ENCODE measurements at places on chromosomes 12 and 14. TPM values are rescaled to one million over a fixed set of nuclear protein-coding genes. Genes with fewer than 3 reads are reported as not detected.

PTGR2 gene
- total RNA-seq = 3.7 TPM

GRCh38 chr14:24427537-24428508 is 1.6 kb downstream of the CBLN3 start:
- no peak for DNase-seq

DNA sequence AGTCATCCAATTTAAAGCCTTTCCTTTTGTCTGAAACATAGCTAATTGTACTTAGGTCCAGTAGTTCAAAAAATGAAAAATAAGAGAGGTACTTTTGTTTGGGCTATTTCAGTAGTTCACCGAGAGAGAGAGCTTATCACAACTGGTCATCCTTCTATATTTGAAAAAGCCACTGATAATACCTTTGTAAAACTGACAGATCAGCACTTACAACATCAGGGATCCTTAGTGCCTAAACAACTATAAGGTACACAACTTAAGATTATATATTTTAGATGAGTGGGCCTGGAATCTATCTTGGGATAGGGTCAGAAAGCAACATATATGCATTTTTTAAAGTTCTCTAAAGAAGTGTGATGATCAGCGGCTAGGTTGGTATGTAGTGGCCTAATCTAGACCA is 97.9 kb downstream of the SOX5 start:
- DNase-seq = no peak

- DNase-seq = no peak
Observed at GRCh38 chr14:54803926-54804537, 98.6 kb downstream of the GCH1 start.

A2M gene
- total RNA-seq = 150 TPM

- no peak for DNase-seq
Observed at GRCh38 chr14:105993814-105994213, 467.4 kb downstream of the TMEM121 start.

DNA sequence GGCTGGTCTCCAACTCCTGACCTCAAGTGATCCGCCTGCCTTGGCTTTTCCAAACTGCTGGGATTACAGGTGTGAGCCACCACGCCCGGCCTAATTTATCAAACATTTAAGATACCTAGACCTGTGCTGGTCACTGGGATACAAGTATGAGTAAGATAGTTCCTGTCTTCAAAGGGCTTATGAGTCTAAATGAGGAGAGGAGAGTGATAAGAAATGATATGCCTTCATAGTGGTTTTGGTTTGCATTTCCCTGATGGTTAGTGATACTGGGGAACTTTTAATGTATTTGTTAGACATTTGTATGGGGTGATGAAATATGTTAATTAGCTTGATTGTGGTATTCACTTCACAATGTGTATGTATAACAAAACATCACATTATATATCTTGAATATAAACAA is 21.2 kb downstream of the TMED10 start:
- no peak for DNase-seq

DNA sequence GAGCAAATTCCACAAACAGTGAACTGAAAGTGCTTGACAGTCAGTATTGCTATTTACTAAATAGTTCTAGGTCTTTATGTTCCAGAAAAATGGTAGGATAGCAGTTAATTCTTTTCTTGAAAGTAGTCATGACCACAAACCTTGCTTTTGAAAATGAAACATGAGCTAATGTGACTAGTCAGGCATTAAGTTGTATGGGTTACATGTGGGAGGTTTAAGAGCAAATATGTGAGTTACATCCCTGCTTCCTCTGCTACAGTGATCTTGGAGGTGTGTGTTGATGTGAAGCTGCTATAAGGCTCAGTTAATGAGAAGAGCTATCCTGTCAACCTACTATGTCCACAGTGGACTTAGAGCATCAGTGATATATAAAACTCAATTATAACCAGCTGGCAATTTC is 741.6 kb downstream of the FSCB start:
- no peak for DNase-seq

CBLN3 gene
- 1.8 TPM for total RNA-seq

DNA sequence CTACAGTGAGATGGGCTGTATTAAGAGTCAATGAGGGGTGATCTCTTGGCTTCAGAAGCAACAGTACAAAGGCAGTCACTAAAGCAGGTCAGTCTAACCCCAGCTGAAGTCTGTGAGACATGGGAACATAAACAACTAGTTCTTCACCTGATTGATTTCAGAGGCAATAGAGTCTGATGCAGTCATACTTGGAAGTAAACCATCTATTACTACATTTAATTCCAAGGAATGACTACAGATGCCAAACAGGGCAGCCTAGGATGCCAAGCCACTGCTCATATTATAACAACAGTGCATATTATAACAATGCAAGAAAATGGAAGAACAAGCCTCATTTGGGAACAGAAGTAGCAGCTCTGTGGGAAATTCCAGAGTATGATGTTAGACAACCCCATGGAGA is 35.8 kb downstream of the GRIN2B start:
- DNase-seq = no peak

DNA sequence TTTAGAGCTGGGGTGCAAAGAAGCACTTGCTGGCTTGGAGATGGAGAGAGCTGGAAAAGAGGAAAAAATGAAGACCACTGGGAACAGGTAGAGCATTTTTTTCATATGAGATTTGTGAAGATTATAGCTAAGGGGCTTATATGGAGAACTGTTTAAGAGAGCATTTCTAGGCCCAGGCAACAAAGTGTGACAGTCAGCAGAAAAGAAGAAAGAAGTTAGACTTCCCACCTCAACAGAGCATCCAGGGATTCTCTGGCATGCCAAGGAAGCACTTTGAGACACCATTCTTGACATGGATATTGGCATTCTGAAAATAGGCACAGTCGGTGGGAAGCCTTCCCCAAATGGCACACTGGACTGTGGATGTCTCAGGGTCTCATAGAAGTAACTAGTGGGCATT is 195.5 kb downstream of the KLHL28 start:
- no peak for DNase-seq

DNA sequence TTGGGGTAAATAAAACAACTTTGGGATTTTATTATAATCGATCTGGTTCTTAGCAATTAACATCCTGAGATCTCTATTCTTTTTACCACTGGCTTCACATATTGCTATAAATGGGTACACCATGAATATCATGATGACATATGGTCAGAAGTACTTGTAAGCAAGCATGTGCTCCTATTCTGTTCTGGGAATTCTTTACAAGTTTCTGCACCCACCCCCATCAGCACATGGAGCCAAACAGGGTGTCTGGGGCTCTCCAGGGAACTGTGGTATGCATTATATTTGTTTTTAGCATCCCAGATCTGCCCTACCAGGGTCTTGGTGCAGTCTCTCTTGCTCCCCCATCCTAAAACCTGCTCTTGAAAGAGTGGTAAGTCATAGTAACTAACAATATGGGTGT is 31.3 kb downstream of the DMAC2L start:
- DNase-seq = no peak

DNA sequence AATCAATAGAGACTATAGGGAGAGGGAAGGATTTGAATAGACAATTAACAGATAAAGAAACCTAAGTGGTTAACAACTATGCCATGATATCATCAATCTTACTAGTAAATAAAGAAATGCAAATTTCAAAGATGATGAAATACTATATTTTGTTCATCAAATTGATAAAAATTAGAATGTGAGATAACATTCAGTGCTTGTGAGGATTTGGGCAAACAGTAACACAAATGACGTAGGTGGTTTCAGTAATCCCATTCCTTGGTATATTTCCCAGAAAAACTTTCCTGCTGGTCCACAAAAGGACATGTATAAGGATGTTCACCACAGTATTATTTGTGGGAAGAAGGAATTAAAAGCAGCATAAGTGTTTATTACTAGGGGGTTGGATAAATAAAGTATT is 136.0 kb downstream of the ERC1 start:
- no peak for DNase-seq

DNA sequence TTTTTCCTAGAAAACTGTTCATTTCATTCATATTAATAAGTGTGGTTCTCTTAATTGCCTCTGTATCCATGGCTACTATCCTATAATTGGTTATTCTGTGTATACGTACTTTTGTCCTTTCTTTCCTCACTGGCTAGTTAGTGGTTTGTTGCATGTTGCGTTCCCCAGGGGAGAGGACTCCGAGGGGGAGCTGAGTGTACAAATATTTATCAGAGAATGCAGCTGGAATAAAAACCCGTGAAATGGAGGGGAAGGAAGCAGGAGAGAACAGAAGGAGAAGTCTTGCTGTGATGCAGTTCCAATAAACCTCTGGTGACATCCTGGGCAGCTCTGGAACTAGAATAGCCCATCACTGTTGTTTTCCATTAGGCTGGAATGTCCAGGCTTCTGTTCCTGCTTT is 117.1 kb upstream of the RGS6 start:
- DNase-seq = no peak

DNA sequence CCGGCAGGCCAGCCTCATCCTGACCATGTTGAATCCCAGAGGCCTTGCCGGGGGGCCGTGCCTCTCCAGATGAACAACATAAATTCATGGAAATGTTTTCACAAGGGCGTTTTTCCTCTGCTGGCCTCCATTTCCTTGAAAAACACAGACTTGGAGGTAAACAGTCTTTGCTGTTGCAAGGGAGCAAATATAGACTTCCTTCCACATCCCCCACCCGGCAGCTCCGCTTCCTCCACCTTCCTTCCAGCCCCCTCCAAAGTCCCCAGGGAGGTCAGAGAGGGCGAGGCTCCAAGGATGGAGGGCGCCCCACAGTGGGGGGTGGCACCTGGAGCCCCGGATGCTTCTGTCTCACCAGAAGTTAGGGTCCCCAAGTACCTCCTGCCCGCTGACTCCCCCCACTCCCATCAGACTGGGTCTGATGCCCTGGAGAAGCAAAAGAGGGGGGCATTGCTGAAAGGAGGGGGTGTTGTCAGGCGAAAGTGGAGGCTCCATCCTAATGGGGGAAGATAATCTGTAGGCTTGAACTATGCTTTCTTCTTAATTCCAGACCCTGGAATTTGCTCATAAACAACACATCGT is 31.1 kb downstream of the CALM1 start:
- DNase-seq = no peak

FAM181A gene
- total RNA-seq = not detected

SDR9C7 gene
- total RNA-seq = 7.1 TPM

DNA sequence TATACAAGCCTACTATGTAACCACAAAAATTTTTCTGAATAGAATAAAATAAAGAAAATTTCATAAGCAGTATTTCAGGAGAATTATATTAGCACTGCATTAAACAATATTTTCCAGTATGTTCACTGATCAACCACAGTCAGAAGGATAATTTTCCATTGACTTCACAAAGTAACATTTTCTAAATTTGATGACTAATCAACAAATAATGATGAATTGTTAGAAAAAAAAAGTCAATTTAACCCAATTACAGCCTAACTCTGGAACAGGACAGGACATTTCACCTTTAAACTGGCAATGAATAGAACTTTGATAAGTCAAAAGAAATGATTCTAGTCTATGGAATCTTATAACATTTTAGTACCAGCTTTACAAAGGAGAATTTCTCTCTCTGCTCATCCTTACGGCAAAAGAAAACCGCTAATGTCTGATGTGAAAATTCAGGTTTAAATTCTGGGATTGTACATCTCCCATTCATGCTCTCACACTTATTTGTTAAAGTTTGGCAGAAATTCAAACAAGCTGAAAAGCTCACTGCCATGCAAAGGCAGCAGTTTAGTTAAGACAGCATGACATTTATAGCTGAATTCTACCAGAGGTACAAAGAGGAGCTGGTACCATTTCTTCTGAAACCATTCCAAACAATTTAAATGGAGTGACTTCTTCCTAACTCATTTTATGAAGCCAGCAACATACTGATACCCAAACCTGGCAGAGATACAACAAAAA is 84.5 kb downstream of the MDGA2 start:
- DNase-seq = no peak

DNA sequence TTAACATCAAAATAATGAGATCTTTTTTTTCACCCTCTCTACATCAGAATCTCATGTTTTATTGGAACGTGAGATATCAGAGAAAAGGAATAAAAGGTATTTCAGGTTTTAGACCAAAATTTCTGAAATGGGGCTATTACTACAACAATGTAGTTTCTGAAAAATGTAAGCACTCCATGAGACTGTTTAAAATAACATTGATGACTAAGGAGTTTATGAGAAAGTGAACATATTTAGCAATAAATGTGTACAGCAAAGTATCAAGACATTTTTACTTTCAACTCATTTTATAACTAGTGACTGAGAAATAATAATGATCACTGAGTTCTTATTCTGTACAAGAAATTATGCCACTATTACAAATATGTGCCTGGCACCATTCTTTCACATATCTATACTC is 39.3 kb upstream of the ABCC9 start:
- DNase-seq = no peak

DNA sequence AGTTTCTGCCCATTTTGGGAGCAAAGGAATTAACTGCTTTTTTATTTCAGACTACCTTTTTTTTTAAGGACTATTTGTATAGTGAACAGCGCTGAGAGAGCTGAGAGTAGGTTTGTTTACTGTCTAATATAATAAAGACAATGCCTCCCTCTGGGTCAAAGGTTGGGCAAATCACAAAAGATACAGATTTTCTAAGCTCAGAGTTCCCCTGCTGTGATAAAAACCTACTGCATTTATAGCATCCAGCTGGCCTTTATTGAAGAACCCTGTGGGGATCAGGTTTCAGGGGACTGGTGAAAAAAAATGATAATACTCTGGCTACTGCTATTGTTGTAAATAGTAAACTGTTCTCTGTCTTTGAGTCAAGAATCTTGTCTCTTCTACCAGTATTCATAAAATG is 28.7 kb downstream of the CCDC59 start:
- no peak for DNase-seq

DNA sequence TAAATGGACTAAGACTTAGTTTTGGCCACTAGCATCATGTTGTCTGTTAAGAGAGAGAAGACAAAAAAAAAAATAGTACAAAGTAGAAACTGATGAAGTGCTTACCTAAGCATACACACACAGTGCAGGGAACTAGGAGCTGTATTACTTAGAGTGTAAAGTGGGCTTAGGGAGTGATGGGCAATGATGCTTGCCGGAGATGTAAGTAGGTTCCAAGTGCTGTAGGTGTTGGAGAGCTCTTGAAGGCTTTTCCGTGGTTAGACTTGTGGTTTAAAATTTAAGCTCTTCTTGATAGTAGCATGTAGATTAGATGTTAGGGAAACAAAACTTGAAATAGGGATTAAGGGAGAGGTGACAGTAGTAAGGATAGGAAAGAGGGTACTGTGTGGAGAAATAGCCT is 34.7 kb downstream of the MIA2 start:
- peak; percentile 1 for DNase-seq

DNA sequence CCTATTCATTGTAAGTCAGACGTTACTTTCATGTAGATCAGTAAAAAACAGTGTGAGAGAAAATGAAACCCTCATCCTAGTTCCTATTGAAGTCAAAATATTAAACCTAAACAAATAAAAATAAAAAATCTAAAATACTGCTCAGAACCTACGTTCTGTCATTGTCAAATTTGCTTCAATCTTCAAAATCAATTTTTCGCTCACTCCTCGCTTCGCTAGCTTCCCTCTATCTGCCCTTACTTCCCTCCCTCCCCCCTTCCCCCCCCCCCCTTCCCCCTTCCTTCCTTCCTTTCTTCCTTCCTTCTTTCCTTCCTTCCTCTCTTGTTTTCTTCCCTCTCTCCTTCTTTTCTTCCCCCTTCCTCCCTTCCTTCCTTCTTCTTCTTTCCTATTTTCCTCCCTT is 310.9 kb upstream of the PDE3A start:
- DNase-seq = no peak

DLK1 gene
- total RNA-seq = 114 TPM

GRCh38 chr14:71448431-71449315 is 483.6 kb upstream of the RGS6 start:
- DNase-seq = no peak
